ENCODE measurements at places on chromosomes 4 and X.

DNA sequence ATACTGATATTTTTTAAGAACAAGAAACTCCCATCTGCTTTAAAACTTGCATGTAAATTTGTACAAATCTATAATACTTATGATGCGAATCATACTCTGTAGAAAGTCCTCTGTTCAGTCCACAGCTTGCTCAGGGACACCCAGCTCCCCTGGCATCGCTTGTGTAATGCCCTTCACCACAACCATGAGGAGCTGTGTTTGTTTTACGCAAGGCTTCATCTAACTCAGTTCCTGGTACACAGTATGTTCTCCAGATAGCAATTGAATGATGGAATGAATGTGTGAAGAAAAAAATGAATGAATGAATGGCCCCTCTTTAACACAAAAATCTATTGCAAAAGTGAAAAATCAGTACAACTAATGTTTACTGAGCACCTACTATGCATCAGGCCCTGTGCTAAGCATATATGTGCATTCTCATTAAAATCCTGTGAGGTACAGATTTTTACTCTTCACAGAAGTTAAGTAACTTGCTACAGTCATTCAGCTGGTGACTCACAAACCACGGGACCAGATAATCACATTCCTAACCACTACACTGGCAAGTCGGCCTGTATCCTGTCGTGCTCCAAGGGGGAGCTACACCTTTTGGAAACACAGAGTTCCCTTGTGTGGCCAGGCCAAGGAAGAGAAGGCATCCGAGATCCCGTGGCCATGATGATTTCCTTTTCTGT, 58.7 kb upstream of the KDR start:
- no peak for DNase-seq

DNA sequence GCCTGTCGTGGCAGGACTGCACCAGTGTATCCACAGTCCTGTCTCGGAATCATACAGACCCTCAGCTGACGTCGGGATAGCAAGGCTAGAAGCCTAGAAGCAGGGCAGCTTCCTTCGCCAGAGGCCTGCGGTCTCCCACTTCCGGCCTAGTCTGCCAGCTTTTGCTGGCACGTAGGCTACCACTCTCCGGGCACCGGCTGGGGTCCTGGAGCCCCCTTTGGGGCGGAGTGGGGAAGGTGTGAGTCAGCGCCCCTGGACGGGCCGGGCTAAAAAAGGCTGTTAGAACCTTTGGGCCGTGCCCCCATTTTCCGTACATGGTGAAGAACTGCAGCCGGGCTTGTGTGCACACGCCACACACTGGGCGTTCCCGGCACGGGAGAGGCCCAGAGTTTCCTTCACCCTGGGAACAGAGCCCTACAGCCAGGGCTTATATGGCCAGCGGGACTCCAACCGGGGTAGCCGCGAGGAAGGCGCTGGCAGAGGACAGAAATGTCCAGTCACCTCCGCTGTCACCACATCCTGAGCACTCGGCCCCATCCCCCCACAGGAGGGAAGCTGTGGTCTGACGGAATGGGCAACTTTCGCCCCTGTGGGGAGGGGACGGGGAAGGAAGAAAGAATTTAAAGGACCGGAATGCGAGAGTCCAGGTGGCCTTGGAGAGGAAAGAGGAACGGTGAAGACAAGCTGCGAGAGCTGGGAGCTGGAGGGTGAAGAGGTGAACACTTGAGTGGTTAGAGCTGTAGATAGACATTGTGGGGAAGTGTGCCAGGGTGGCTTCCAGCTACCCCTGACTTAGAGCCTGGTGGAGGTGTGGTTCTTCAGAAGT, 4.6 kb downstream of the MAGIX start:
- DNase-seq, result no peak

GRCh38 chr4:39170301-39170700, 12.0 kb upstream of the WDR19 start:
- no peak for DNase-seq

DNA sequence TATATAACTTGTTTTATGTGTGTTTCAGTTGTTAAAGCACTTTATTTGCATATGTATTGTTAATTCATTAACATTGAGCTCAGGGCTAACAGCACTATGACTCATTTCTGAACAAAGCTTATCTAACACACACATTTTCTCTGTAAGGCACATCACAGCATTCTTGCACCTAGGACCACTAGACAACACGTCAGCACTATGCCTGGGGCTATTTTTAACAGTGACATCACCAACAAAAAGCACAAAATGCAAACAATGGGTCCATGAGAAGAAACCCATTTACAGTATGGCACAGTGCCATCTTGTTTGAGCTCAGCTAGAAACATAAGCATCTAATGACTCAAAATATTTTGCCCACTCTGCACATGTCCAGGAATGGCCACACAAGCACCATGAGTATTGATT, 124.4 kb downstream of the RELL1 start:
- DNase-seq, result peak; percentile 34

GRCh38 chr4:184419976-184420375, 54.4 kb downstream of the IRF2 start:
- no peak for DNase-seq

DNA sequence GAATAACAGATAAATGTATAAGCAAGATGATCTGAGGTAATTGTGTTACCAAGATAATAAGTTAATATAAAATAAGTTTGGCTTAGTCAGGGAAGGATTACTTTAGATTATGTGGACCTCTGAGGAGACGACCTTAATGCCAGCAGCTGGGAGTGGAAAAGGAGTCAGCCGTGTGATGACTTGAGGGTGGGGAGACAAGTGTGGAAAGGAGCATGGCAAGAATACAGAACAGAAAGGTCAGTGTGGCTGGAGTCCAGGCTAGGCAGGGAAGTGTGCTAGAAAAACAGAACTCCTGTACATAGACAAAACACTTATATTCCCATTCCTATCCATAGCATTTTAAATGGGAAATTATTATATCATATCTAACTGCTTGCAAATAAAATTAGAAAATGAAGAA, 138.8 kb downstream of the PDLIM5 start:
- DNase-seq, result no peak

DNA sequence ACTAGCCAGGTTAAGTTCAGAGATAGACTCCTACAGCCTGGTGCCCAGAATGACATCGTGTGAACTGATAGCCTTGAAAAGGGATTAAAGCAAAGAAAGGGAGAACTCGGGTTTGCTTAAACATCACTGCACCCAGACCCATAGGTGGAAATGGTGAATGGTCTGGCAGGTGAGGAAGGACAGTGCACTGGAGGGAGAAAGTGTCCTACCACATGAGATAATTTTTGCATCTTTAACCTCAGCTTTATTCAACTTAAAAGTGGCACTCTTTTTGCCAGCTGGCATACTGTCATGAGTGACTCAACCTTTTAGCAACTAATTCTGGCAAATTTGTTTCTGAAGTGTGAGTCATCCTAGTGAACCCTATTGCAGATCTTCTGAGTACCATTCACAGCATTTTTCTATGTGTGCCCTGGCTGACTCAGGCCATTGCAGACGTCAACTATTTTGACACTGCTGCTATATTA, 53.0 kb upstream of the DAPP1 start:
- DNase-seq, result no peak

GRCh38 chrX:113770071-113770470, 813.8 kb upstream of the HTR2C start:
- no peak for DNase-seq

GRCh38 chr4:142983589-142983988, 137.5 kb upstream of the INPP4B start:
- no peak for DNase-seq

- no peak for DNase-seq
These were observed 100.7 kb upstream of the GRPR start for GRCh38 chrX:16022580-16023200.

GRCh38 chrX:10165580-10166247, 8.9 kb downstream of the CLCN4 start:
- no peak for DNase-seq

- no peak for DNase-seq
These were observed 1.6 kb downstream of the RCHY1 start for GRCh38 chr4:75512386-75513211.

DNA sequence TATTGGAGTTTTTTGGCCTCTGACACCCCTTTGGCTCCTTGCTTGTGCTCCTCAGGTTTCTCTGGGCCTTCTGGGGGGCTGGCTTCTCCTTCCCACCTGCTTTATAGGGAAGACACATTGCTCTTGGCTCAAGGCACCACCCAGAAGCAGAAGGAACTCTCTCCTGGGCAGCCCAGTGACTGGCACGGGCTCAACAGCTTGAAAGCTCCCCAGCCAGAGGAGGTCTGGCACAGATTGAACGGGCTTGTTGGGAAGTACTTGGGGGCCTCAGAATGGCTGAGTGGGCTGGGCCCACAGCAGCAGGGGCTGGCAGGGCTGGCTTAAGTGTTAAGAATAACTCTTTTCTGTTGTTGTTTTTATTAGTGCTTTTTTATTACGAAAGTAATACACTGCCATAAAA, 11.2 kb upstream of the ZNF185 start:
- no peak for DNase-seq

GRCh38 chr4:74793757-74794381, 454 bp downstream of the BTC start:
- DNase-seq, result peak; percentile 72

GRCh38 chrX:153725039-153725831, 579 bp downstream of the ABCD1 start:
- no peak for DNase-seq

DNA sequence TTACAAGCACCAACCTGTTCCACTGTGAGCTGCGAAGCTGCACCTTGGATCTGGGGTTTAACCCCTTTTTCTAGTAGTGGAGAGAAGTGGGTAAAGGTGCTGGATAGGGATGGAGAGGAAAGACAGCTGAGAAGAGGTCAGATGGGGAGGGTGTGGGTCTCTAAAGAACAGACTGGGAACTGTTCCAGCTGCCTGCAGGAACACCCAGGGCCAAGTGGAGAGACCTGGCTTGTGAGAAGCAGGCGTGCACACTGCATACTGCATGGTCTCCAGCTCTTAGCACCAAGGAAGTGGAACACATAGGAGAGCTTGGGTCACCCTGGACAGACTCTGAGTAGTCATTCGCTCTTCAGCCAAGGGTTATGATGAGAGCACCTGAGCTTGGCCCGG, 16.1 kb downstream of the BCOR start:
- DNase-seq, result no peak

GRCh38 chr4:30792601-30793000, 72.4 kb downstream of the PCDH7 start:
- DNase-seq, result no peak

DNA sequence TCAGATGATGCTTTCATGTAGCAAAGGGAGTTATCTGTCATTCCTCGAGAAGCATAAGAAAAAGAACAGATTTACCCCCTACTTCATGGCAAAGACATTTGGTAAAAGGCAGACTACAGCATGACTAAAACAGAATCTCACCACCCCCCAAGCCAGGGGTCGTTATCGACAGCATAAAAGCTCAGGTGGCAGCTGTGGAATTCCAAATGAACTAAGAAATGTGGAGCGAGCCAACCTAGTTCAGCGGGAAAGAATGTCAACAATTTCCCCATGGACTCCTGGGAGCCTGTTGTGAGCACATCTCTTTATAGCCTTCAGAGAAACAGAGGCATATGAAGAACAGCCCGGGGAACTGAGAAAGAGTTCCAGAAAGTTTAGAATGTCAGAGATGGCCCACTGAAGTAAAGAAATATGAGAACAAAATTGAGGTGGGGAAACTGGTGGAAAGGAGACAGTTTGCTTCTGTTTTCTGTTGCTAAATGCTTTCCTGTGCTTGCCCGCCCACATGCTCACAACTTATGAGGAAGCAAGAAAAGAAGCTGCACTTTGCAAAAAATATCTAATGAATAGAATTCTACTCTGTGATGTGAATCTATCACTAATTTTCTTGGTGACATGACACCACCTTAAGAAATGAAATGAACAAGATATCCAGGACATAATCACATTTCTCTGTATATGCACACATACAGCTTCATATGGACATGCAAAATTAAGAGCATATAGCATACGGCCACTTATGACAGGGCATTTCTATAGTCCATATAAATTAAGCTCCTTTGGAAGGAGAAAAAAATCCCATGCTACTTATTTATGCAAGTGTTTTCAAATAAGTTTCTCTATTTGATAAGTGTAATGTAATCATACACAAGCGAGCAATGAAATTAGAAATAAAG, 135.3 kb upstream of the MID1 start:
- no peak for DNase-seq

GRCh38 chrX:43733699-43734098, 77.6 kb downstream of the MAOA start:
- no peak for DNase-seq

GRCh38 chr4:54238389-54238788, 9.3 kb downstream of the PDGFRA start:
- DNase-seq, result no peak

GRCh38 chr4:17624821-17625220, 10.4 kb downstream of the MED28 start:
- no peak for DNase-seq

DNA sequence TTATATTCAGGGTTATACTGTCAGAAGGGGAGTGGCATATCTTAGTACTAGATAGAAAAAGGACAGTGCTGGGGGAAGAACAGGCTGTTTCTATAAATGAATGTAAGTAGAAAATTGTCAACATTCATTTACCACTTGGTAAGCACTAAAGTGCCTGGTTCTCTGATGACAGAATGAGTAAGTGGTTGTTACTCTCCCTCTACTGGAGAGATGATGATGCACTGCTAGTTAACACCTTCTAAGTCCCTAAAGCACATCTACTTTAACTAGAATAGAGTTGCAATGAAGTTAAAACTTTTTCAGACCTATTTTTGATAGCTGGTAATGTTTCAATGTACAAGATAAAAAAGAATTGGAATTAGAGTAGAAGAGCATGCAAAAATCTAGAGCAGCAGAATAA, 214.5 kb downstream of the KLHL4 start:
- DNase-seq, result no peak

- DNase-seq, result no peak
These were observed 391.8 kb upstream of the MAGEB16 start for GRCh38 chrX:35406386-35406785.

- peak; percentile 67 for DNase-seq
These were observed 91.5 kb downstream of the GEMIN8 start for GRCh38 chrX:13938051-13938828.

GRCh38 chrX:132612821-132613564, 124.2 kb upstream of the MBNL3 start:
- peak; percentile 49 for DNase-seq

DNA sequence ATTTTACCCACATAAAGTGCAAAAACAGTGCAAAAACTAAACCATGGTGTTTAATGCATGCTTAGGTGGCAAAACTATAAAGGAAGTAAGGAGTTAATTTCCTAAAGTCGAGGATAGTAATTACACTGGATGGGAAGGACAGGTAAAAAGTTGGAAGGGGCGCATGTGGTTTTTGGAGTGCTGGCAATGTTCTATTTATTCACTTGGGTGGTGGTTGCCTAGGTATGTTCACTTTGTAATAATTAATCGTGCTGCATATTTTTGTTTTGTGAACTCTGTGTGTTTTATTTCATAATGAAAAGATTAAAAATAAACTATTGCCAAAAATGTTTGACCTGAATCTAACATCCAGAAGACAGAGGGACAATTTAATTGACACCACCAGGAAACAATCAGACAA, 32.1 kb upstream of the SMARCA5 start:
- no peak for DNase-seq

GRCh38 chrX:5306654-5307121, 922.0 kb downstream of the NLGN4X start:
- DNase-seq, result no peak
